Amygdala (tissue), 56 donors: ENCODE measurements at places on chromosomes 4 and X.

- no peak for DNase-seq
Observed at GRCh38 chrX:30865015-30865414, 24.0 kb downstream of the TAB3 start.

- no peak for DNase-seq
Observed at GRCh38 chrX:119407681-119408080, 8.5 kb downstream of the SLC25A43 start.

DNA sequence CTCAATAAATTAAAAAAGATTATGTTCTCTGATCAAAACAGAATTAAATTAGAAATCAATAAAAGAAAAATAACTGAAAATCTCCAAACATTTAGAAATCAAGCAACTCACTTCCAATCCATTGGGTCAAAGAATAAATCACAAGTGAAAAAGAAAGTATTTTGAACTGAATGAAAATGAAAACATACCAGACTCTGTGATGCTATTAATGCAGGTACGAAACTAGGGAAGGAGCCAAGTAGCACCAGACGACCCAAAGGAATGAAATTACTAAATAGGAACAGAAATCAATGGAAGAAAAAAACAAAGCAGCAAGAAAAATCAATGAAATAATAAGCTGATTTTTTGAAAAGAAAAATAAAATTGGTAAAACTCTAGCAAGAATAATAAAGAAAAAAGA, 15.4 kb downstream of the CCDC110 start:
- no peak for DNase-seq

- DNase-seq: no peak
Observed at GRCh38 chr4:105061731-105062130, 84.9 kb upstream of the TET2 start.

GRCh38 chrX:111511477-111511876, at the start of gene SERTM2:
TSS of gene SERTM2 (plus strand) at chrX:111511645. CDS start at chrX:111518858, 7,213 bp downstream.
- no peak for DNase-seq

DNA sequence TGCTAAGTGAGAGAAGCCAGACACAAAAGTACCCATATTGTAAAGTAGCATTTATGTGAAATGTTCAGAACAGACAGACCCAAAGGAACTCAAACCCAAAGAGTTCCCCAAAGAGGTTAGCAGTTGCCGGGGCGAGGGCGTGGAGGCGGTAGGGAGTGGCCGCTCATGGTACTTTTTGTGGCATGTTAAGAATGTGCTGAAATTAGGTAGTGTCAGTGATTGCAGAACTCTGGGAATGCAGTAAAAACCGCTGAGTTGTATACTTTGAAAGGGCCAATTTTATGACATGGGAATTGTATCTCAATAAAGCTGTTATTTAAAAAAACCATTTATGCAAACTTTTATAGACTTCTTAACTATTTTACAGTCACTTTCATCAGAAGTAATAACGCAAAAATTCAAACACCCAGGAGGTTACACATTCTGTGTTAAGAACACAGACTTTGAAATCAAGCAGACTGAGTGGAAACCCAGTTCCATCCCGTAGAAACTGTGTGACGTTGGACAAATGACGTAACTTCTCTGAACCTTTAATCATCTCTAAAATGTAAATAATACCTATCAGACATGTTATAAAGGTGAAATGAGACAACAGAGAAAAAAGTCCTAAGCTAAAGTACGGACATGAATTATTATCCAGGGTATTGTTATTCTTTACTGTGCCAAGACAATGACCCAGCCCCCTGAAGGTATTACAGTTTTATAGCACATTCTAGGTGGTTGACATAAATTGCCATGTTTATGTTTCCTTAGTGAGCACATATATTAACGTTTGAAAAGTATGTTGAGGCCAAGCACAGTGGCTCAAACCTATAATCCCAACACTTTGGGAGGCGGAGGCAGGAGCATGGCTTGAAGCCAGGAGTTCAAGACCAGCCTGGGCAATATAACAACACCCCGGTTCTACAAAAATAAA, 19.7 kb downstream of the ZFP42 start:
- no peak for DNase-seq

DNA sequence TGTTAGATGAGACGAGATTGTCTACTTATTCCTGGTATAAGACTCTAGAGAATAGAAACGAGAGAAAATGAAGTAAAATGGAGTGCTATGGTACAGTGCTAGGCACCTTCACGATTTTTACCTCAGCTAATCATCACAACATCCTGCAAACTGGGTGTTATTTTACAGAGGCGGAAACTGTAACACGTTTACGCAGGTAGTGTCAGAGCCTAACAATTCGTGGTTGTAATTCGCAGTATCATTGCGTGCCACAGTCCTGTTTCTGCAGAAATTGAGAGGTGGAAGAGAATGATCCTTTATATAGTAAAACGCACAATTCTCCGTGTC, 383 bp upstream of the TBC1D19 start:
- no peak for DNase-seq

DNA sequence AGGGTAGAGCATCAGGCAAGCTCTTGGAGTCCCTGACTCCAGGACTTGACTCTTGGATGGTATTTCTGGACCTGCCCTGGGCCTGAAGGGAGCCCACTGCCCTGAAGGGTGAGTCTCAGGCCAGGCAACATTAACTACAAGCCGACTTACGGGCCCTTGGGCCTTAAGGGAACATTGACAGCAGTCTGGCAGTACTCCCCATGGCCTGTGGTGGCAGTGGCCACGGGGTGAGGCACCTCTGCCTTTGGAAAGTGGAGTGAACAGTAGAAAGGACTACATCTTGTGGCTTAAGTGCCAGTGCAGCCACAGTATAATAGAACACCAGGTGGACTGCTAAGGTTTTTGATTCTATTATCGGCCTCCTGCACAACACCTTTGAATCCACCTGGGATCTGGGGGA, 36.3 kb downstream of the SH3BGRL start:
- DNase-seq: no peak

DNA sequence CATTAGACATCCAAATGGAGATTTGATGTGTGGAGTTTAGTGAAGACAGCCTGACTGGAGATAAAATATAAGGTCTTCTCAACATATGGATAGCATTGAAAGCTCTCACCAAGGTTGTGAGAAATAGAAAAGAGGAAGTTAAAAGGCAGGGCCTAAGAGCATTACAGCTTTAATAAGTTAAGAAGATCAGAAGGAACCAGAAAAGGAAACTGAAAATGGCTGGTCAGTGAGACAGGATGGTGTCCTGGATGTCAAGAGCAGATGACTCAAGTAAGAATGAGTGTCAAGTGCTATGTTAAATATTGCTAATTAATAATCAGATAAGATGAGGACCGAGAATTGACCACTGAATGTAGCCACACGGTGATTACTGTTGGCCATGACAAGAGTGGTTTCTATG, 642.9 kb downstream of the STPG2 start:
- no peak for DNase-seq

DNA sequence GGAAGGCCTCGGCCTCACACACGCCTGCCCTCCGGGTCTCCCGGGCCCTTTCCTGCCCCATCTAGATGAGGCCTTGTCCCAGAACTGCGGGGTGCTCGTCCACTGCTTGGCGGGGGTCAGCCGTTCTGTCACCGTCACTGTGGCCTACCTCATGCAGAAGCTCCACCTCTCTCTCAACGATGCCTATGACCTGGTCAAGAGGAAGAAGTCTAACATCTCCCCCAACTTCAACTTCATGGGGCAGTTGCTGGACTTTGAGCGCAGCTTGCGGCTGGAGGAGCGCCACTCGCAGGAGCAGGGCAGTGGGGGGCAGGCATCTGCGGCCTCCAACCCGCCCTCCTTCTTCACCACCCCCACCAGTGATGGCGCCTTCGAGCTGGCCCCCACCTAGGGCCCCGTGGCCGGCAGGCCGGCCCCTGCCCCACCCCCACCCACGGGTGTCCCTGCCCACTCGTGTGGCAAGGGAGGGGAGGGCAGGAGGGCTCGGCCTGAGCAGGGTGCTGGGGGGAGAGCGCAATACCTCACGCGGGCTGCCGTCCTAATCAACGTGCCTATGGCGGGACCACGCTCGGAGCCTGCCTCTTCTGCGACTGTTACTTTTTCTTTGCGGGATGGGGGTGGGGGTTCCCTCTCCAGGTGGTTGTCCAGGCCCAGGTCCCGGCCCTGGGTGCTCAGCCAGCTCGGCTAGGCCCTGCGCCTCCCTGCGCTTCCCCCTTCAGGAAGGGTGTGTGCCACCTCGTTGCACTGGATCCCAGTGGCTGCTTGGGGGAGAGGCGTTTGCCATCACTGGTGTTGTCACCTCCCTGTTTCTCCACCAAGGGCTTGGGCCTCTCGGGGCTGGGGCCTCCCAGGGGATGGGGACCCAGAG, 3.1 kb downstream of the DUSP9 start:
- DNase-seq: no peak

GRCh38 chr4:117786566-117786965, 247.7 kb upstream of the NDST3 start:
- DNase-seq: no peak
